ENCODE measurements at places on chromosomes 6 and 20.

DNA sequence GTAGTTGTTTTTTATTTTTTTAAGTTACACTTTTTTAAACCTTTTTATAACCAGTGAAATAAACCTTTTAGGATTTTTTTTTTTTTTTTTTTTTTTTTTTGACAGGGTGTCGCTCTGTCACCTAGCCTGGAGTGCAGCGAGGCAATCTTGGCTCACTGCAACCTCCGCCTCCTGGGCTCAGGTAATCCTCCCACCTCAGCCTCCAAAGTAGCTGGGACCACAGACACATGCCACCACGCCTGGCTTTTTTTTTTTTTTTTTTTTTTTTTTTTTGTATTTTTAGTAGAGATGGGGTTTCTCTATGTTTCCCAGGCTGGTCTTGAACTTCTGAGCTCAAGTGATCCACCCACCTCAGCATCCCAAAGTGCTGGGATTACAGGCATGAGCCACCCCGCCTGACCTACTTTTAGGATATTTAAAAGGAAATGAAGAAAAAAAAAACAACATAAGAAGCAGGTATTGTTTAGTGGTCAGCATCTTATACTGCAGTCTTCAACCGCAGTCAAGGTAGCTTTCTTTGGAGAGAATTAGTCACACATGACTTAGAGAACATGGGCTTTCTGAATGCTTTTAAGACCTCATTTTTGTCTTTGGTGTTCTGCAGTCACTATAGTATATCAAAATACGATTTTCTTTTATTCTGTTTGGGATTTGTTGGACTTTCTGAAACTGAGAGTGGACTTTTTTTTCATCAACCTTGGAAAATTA is 1.6 kb downstream of the POLR1H start:
- DNase-seq, result no peak

DNA sequence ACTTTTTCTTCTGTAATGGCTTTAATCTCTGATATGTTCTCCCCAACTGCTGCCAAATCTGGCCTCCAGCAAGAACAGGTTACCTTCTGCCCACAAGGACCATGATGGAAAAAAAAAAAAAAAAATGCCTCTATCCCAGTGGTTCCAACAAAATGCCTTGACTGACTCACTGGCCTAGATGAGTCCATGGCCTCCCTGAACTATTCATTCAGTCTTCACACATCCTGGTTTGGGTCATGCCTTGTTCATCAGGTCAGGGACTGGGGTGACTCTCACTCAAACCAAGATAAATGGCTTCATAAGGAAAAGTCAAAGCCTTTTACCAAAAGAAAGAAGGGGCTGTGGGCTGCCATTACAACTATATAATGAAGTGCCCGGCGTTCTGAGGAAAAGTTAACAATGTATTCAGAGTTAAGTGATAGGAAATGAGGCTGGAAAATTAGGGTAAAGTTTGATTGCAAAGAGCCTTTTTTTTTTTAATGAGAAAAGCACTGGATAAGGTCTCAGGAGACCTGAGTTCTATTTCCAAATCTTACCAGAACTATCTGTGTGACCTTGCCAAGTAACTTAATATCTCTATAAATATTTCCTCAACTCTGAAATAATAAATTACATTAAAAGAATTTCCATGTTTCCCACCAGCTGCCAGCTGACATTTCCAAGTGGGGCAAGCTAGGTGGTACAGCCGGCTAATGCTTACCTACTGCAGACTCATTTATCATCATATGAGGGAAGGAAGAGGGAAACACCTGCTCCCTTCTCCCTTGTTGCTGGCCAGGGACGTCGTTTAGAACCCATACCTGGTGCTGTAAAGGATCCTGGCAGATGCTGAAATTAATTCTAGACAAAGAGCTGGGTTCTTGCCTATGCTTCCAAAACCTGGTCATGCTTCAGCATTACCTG is 380.0 kb upstream of the MARCKS start:
- no peak for DNase-seq

DNA sequence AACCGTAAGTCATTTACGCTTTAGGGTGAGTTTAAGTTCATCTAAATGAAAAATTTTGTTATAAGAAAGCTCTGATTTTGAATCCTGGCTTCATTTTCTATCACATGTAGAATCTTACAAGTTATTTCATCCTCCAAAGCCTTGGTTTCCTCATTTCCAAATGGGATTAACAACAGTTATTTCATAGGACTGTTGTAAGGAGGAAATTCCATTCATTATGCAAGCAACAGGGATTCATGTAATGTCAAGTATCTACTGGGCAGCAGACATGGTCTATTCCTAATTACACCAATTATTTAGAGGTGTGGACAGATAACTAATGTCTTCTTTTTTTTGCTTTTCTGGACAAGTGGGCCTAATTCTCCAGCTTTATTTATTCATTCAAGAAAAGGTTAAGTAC is 154.0 kb downstream of the PDSS2 start:
- DNase-seq, result no peak

DNA sequence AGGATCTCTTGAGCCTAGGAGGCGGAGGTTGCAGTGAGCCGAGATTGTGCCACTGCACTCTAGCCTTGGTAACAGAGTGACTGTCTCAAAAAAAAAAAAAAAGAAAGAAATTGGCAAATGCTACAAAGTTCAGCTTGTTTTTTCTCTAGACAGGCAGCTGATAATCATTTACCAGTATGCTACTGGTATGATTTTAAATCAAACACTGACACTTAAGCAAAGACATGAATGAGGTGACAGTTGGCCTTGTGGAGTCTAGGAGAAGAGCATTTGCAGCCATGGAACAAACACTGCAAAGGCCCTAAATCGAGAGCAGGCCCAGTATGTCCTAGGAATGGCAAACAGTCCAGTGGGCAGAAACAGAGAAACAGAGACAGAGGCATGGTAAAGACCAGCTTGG is 99.7 kb upstream of the CEP85L start:
- DNase-seq, result no peak

GRCh38 chr20:22901164-22901563 is 133.9 kb upstream of the SSTR4 start:
- no peak for DNase-seq
